ENCODE measurements at places on chromosomes 6 and 20. TPM values are rescaled to one million over a fixed set of nuclear protein-coding genes. Genes with fewer than 3 reads are reported as not detected.

The CSE1L gene
- total RNA-seq = 101 TPM

The FNDC11 gene
- 3.9 TPM for total RNA-seq

The TP53RK gene
- total RNA-seq = 11.0 TPM

The CST1 gene
- not detected for total RNA-seq

GRCh38 chr20:1537731-1538058, 19.8 kb downstream of the SIRPD start:
- H3K4me1 ChIP-seq = no peaks in the 10 kb centered on the region
- H3K4me3 ChIP-seq = no peak overlapping the region
- DNase-seq = no peak

- no peaks in the 10 kb centered on the region for H3K4me1 ChIP-seq
- no peaks in the 10 kb centered on the region for H3K36me3 ChIP-seq
- no peaks in the 10 kb centered on the region for H3K27me3 ChIP-seq
Observed at GRCh38 chr6:9112544-9112943, 677.2 kb upstream of the SLC35B3 start.

GRCh38 chr6:63734923-63735322, 99.3 kb downstream of the PHF3 start:
- peaks cover 22% of the 10 kb centered on the region for H3K4me1 ChIP-seq
- no peak overlapping the region for H3K4me3 ChIP-seq

- no peak overlapping the region for H3K27ac ChIP-seq
- no peaks in the 10 kb centered on the region for H3K36me3 ChIP-seq
- H3K4me3 ChIP-seq = no peak overlapping the region
- H3K27me3 ChIP-seq = no peaks in the 10 kb centered on the region
- no peak for DNase-seq
Observed at GRCh38 chr6:37783025-37783855, 36.3 kb upstream of the ZFAND3 start.

DNA sequence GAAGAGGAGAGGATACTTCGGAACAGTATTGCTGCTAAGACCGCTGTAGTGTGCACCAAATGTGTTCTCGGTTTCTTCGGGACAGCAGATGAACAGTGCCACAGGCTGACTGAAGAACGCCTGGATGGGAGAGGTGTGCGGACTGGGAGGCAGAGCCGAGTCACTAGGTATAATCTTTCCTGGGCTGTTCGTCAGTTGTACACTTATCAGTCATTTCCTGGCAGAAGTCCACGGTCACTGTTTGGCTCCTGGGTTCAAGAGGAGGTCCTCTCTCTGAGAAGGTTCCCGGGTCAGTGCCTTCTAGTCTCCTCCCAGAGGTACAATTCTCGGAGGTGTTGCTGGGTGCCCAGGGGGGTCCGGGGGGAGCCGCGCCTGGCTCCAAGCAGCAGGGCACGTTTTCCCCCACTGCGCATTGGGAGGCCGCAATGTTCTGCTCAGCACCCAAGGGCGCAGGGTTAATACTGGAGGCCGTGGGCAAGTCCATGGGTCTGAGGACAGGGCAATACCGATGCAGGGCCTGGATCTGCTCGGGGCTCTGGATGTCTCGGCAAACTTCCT, 38.1 kb downstream of the GJA10 start:
- H3K27me3 ChIP-seq = no peaks in the 10 kb centered on the region
- peaks cover 5% of the 10 kb centered on the region for H3K36me3 ChIP-seq
- peaks cover 13% of the 10 kb centered on the region for H3K4me1 ChIP-seq
- no peak overlapping the region for H3K4me3 ChIP-seq

GRCh38 chr6:137848672-137849071, 18.4 kb upstream of the TNFAIP3 start:
- no peaks in the 10 kb centered on the region for H3K27me3 ChIP-seq
- H3K36me3 ChIP-seq = no peaks in the 10 kb centered on the region
- peaks cover 25% of the 10 kb centered on the region for H3K4me1 ChIP-seq
- H3K4me3 ChIP-seq = no peak overlapping the region
- DNase-seq = no peak

DNA sequence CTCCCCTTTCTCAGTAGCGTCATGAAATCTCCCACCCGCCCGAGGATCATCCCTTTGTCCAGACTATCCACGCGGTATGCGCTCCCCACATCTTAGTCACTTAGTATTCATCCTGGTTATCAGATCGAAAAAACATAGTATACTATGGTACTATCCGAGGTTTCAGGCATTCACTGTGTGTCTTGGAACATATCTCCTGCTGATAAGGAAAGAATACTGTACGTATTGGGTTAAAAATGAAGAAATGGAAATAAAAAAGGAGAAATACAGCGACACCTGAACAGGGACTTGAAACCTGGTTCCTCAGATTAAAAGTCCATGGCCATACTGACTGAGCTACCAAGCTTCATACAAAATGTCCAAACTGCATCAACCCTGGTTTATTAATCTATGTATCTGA, 14.0 kb downstream of the HMGN4 start:
- no peak overlapping the region for H3K27ac ChIP-seq
- no peak overlapping the region for H3K4me3 ChIP-seq
- H3K36me3 ChIP-seq = peaks cover 8% of the 10 kb centered on the region
- no peak for DNase-seq
- H3K4me1 ChIP-seq = peaks cover 17% of the 10 kb centered on the region
- no peaks in the 10 kb centered on the region for H3K27me3 ChIP-seq

DNA sequence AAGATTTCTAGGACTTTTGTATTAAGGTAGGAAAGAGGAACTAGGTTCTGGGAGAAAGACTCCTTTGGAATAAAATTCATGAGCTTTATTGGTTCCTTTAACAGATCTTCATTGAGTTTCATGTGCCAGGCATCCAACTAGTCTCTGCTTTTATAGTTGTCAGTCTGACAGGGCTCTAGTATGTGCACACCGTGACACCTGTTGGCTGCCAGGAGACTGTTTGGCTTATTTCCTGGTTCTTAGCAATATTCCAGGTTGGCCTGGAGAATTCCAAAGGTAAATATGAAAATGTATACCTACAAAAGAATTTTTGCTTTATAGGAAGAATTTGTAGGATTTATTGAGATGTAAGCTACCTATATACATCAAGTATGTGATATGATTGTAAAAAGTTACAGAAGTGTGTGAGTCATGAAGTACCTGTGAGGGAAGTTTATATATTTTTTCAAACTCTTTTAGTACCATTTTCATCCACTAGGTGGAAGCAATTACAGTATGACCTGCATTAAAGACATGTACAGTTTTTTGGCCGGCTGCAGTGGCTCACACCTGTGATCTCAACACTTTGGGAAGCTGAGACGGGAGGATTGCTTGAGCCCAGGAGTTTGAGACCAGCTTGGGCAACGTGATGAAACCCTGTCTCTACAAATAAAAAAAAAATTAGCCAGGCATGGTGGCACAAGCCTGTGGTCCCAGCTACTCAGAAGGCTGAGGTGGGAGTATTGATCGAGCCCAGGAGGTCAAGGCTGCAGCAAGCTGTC, 35.2 kb downstream of the NDUFAF5 start:
- peaks cover 47% of the 10 kb centered on the region for H3K36me3 ChIP-seq
- no peak overlapping the region for H3K27ac ChIP-seq
- H3K4me1 ChIP-seq = no peaks in the 10 kb centered on the region
- no peak overlapping the region for H3K4me3 ChIP-seq
- H3K27me3 ChIP-seq = no peaks in the 10 kb centered on the region
